ENCODE measurements at places on chromosomes 3 and 15.

DNA sequence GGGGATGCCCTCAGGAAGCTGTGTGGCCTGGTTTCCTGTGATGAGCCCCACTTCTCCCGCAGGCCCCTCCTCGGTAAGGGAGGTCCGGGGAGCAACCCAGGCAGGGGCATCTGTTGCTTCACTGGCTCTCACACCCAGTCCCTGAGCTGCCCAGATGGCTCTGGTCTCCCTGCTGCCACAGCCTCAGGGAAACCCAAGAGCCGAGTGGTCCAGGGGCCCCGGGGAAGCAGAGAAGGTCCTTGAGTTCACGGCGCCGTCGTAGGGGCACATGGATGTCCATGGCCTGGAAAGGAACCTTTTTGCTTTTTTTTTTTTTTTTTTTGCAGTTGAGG lies 13.3 kb upstream of the LRRC15 start:
- no peak for DNase-seq

DNA sequence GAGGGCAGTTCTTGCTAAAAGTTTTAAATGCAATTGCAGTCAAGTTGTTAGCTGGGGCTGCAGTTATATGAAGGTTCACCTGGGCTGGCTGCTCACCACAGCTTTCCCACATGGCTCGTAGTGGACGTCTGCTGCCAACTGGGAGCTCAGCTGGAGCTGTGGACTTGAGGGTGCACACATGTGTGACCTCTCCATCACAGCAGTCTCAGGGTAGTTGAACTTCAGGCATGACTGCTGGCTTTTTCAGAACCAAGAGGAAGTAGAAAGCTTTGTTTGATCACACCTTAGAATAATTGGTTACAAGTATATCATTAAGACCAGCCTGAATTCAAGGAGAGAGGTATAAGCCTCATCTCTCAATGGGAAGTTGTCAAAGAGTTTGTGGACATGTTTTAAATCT lies 74.1 kb downstream of the CHL1 start:
- no peak for DNase-seq

DNA sequence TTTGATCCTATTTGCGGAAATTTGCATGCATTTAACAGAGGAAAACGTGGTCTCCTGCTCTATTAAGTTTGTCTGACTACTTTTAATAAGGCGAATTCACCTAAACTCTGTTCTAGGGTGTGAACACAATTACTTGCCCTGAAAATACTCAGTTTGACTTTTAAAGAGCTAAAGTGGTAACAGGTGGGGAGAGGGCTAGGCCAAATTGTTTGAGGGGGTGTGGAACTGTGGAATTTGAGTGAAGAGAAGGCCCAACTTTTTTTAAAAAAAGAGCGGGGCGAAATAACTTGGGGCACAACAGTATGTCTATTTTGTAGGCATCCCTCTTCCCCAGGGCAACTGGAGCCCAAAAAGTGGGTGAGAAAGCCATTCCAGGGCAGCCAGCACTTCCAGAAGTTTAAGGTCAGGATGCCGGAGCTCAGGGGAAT lies 580 bp upstream of the FXR1 start:
- no peak for DNase-seq

- no peak for DNase-seq
These were observed 44.3 kb upstream of the ATP2B2 start for GRCh38 chr3:10549617-10550230.

DNA sequence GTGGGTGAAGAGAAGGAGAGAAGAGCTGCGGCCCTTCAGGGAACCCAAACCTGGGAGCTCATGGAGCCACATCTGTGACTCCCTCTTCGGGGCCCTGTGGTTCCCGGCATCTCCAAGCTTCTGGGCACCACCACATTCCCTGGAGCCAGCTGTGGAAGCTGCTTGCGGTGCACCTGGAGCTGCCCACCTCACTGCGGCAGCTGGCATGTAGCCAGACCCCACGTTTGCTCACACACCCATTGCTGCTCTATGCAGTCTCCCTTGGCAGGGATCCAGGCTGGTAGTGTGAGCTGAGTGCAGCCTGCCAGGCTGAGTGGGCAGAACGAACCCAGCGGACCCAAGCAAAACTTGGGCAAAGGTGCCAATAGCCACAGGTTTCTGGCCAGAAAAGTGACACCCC lies 16.8 kb upstream of the PLA2G4E start:
- no peak for DNase-seq

GRCh38 chr15:69963385-69963784 lies 134.3 kb downstream of the TLE3 start:
- DNase-seq, result no peak

DNA sequence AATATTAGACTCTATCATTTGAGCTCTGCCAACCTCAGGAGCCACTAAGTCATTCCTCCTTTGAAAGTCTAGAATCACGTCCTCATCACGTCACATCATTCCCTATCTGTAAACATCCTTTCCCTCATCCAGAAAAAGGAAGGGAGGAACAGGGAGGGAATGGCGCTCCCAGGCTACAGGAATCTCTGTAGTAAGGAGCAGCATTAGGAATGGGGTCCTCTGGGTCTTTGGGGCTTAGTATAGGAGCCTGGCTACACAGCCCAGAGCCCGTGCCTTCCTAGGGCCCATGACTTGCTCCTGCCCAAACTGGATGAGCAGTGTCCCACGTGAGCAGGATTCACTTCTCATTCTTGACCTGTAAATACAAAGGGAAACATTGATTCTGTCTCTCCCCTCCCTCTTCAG lies 1.6 kb downstream of the TAGLN3 start:
- DNase-seq, result no peak

Data from astrocyte (in vitro differentiated cells and primary cell).